Activated CD4-positive, CD25-positive, alpha-beta regulatory T cell (primary cell): ENCODE measurements at places on chromosomes 11 and 22.
A peak's percentile ranks its signal among the peaks of the same experiment; 100 is the strongest.

GRCh38 chr22:22576244-22576988 is 17.4 kb upstream of the PRAME start:
- DNase-seq = no peak

- DNase-seq = no peak
Observed at GRCh38 chr11:6127881-6128280, 20.4 kb downstream of the OR56B4 start.

DNA sequence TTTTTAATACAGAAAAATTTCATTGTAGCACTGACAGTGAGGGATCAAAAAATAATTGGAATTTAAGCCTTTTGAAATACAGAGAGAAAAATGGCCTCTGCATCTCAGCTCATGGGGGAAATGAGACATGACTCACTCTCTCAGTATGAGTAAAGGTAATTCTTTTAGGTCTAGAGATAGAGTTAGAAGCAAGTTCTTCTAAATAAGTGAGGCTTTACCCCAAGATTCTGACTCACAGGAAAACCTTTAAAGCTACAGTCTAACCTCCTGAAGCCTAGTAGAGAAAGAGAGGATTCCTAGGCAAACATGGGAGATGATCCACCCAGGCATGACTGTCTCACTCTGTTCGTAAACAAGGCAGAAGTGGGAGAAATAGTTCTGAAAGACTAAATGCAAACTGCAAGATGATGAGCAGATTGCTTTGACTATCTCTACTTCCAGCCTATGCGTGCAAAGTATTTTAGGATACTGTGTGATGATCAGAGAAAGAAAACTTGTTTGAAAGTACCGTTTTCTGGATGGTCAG is 1003.3 kb upstream of the CCDC90B start:
- DNase-seq = no peak

GRCh38 chr11:78651923-78652842 is 77.5 kb upstream of the NARS2 start:
- DNase-seq = no peak

DNA sequence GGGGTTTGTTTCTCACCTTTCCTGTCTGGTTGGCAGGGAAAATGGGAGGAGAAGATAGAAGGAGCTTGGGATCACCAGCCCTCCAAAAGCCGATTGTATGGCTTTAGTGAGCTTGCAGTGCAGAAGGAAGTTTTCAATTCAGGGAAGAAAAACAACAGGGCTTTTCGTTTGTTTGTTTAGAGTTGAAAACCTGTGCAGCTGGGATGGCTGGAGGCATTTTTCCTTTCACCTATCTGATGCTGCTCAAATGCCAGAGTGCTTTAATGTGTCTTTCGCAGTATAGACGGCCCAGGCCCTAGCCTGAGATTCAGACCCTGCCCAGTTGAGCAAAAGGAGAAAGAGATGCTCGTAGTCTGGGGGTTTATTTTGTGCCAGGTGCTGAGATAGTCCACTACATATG is 87.9 kb downstream of the INSC start:
- no peak for DNase-seq

DNA sequence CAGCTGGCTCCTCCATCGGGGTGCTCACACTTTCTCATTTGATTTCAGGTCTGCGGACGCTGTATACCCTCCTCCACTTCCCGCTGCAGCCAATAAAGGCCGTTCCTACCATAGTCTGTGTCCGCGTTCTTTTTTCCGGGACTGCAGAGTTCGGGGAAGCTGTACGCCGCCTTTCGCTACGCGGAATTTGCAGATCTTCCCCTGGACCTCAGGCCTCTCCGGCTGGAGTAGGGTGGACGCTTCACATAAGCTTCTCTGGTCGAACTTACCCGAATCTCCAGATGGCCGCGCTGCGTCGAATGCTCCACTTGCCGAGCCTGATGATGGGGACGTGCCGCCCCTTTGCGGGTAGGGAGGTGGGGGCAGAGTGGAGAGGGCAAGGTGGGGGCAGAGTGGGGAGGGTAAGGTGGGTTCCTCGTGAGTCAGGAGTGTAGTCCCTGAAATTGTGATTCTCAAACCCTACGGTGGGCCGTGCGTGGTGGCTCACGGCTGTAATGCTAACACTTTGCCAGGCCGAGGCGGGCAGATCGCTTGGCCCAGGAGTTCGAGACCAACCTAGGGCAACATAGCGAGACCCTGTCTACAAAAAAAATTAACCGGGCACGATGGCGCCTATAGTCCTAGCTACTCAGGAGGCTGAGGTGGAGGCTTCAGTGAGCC is 617 bp downstream of the CSKMT start:
- peak; percentile 22 for DNase-seq

GRCh38 chr11:62427630-62428233 is 8.9 kb downstream of the SCGB1A1 start:
- DNase-seq = no peak

GRCh38 chr11:114016986-114017385 is 42.1 kb downstream of the HTR3A start:
- no peak for DNase-seq

GRCh38 chr11:120773501-120774031 is 250.3 kb upstream of the TBCEL start:
- no peak for DNase-seq

GRCh38 chr11:114442536-114442935 is 3.3 kb downstream of the REXO2 start:
- DNase-seq = no peak

DNA sequence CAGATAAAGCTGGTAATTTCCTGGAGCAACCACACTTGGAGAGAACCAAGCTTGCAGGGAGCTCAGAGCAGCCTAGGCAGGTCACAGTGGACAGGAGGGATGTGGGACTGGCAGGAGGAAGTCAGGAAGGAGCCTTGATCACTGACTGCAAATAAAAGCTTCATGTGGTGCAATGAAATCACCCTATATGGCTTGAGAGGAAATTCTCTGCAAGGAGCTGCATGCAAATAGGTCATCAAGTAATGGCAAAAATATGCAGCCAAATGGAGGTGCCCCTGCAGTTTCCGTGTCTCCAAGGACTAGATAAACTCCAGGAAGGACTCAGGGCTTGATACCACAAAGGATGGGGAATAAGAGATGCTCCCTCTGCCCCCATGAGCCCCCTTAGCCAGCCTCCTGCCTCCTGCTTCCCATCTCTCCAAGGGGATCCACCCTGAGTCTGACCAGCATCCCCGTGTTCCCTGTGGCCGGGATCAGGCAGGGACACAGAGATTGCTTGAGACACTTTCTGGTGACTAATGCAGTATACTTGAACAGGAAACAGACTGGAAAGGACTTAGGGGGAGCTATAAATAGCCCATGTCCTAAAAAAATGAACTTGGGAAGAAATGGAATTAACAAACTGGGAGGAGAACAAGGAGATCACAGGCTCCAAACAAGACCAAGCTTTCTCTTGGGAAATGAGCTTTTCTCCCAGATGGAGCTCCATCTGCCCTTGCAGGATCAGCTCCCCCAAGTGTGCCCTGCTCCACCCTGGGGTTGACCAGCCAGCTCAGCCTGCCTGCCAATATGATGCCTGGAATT is 23.9 kb upstream of the MICAL2 start:
- no peak for DNase-seq

GRCh38 chr11:12540913-12541582 is 133.2 kb upstream of the TEAD1 start:
- DNase-seq = no peak

DNA sequence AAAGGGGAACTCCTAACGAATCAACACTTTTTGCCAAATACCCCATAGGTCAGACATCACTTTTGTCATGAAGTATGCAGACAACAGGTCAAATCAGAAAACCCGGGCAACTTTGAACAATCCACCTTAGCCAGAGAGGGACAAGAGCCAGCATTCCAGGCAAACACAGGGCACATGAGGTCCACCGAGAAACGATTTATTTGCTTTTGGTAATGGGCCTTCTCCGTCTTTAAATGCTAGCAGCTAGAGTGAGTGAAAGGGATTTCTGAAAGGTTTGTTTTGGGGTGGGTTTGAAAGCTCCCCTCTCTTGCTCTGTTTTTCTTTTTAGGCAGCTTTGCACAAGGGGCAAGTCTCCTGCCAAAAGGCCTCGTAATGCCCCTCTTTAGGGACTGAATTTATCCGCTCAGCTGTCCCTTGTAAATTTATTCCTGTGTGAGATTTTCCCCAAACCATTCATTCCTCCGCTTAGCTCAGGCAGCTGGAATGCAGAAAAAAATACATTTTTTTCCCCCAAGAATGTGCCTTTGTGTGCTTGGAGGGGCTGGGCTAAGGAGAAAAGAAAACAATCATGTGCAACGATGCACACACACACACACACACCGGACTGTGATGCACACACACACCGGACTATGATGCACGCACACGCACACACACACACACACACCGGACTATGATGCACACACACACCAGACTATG is 196.9 kb downstream of the SNX19 start:
- DNase-seq = no peak

- DNase-seq = peak; percentile 38
Observed at GRCh38 chr22:37633625-37634416, 5.6 kb upstream of the SH3BP1 start.

- no peak for DNase-seq
Observed at GRCh38 chr11:130426223-130426836, 2.1 kb downstream of the ADAMTS8 start.

DNA sequence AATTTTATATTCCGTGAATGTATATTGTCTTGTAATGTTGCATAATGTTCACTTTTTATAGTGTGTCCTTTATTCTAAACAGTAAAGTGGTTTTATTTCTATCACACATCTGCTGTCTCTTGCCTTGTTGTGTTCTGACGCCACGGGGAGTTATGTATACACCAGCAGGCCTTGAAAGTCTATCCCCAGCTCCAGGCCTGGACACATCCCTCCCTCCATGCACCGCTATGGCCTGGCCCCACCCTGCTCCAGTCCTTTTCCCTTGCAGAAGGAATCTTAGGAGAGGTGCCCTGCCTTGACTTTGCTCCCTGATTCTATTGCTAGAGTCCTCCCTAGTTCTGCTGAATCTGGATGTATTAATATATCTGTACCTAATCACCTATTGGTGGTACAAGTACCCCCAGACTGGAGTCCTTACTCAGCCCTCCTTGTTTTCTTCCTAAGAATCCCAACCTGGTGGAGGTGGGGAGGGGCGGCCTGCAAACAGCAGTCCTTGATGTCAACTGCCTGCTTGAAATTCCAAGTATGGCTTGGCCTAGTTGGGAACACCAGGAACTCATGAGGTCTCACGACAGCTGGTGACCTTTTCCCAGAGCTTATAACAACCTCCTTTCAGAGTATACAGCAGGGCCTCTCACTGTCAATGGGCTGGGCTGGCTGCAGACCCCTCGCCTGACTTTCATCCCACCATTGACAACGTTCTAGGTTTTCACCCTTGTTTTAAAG is 61.6 kb downstream of the TIMP3 start:
- no peak for DNase-seq

GRCh38 chr22:16717699-16718558 is 107.3 kb downstream of the XKR3 start:
- no peak for DNase-seq

DNA sequence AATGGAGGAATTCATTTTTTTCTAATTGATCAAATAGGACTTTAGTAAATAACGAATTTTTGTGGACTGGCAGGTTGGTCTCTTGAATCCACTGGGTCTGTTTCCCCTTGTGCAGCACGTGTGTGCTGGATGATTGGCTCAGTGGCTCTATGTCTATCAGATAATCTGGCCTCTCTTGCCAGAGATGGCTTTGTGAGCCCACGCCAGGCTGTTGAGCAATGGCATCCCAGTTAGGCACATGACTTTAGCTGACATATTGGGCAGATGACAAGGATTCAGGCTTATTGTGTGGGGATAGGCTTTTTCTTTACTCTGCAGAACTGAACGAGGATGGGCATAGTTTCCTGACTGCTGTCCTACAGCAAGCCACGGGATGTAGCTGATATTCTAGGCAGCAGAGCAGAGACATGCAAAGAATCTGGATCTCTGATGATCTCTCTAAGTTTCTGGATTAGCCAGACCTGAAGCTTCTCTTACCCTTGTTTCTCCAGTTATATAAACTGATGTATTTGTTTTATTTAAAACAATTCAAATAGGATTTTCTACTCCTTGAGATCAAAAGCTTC is 144.9 kb downstream of the ARHGAP42 start:
- no peak for DNase-seq

DNA sequence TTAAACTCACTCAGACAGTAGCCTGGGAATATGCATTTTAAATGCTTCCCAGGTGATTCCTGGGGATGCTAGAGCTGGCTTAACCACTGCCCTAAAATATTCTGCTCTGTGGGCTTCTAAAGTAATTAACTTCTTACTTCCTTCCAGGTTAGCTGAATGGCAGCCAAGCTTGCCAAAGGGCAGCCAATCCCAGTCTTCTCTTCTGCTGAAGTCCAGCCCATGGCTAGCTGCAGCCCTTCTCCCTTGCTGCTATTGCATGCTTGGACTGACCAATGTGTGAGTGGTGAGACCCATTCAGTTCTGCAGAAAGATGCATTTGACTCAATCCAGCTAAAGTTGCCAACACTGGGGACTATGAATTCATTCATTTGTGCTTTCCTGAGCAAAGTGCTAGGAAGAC is 411.9 kb downstream of the SOX6 start:
- no peak for DNase-seq

GRCh38 chr11:111730871-111731591 is 35.2 kb downstream of the PPP2R1B start:
- no peak for DNase-seq

DNA sequence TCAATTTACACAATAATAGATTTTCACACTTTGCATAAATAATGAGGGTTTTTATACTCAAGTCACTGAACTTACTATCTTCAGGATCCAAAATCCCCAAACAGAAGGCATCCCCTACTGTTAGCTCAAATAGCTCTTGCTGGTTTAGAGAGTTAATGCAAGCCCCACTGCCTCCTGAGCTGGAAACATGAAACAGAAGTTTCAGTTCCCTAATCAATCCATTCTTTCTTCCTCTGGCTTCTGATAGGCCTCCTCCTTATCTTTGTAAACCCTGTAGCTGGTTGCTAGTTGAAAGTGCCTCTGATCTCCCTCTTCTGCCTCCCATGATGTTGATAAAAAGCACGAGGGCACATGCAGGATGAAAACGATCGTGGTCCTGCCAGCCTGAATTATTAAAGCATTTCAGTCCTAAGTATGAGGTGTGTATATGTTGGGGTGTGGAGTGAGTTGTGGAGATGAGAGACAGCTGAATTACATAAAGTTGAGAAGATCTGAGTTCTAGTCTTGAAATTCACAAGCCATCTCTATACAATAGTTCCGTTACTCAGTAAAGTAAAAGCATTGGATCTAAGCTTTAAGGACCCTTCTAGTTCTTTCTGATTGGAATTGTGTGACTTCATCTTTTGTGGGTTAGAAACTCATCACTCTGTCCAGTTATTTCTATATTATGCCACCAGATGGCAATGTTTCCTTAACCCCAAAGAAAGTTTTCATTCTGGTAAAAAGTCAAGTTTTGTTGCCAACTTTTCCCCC is 35.0 kb upstream of the EHF start:
- DNase-seq = no peak

DNA sequence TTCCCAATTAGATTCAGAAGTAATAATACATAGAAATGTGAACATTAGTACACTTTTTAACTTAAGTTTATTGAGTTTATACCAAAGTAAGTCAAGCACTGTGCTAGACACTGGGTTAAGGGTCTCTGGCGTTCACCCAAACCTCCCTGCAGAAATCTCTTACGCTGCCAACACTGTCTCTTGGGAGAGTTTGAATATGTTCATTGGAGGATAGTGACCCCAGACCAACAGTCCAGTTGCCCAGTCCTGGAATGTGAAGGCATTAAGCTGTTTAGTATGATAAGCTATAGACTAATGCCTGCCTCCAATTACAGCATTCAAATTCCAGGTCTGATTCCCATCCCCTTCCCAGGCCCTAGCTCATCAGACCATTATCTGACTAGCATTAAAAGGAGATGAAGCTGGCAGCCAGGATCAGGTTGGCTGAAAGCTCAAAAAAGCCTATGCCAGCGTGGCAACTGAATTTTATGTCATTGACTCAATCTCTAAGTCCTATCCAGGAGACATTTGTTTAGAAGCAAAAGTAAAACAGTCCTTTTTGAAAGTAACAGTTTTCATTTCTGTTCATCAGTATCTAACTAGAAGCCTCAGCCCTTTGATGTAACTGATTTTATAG is 77.8 kb downstream of the SFI1 start:
- no peak for DNase-seq
